Hematopoietic multipotent progenitor cell treated with erythropoietin and hydrocortisone succinate and interleukin-3 and kit ligand, for 4 days (in vitro differentiated cells): ENCODE measurements at places on chromosomes 13 and 19.

DNA sequence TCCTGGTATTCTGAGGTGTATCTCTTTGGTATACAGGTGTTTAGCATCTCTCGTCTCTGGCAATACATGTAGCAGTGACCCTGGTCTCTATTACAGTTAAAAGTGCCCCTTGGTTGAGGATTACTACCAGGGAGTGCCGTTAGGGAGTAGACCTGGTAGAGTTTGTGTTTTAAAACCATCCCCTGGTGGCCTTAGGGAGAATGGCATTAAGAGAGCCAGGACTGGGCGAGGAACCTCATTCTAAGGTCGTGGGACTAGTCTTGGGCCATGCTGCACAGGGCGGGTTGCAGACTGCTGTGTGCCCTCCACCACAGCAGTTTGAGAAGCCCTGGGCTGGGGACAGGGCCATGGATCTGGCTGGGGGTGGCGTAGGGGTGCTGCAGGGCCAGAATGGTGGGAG, 35.0 kb downstream of the B3GLCT start:
- DNase-seq: peak; percentile 33

DNA sequence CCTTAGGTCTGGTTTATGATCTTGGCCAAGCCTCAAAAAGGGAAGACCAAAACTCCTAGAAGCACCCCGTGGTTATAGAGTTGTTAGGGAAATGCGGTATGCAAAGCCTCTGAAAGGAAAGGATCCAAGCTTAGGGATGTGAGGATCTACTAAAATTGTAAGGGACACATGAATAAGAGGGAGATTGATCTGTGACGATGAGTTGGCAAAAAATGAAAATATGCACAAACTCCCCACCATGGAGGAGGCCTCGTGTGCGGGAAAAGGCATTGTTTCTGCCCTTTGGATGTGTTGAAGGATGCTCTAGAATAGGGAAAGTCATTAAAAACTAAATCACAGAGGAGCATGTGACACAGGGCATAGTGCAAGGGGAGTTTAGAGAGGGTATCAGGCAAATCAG, 88.7 kb upstream of the UBL3 start:
- no peak for DNase-seq

GRCh38 chr19:33751436-33751770, 45.3 kb upstream of the KCTD15 start:
- DNase-seq: no peak

- DNase-seq: no peak
Measured at GRCh38 chr19:39701291-39701690, 3.0 kb upstream of the LGALS14 start.

DNA sequence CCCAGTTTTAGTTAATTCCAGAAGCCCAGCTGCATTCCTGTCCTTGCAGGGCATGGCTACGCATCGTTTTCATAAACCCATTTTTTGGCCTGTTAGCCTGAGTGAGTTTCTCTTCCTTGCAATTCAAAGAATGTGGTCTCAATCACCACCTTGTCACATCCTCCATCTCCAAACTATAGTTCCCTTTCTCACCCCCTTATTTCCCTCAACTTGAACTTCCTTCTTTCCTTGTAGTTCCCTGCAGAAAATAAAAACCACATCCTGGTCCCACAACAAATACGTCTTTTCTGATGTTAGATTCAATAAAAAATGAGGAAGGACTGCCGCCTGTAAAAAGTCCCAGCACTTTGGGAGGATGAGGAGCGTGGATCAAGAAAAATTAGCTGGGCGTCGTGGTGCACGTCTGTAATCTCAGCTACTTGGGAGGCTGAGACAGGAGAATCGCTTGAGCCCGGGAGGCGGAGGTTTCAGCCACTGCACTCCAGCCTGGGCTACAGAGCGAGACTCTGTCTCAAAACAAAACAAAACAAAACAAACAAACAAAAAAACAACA, 13.2 kb downstream of the ADGRE3 start:
- DNase-seq: peak; percentile 24
